ENCODE measurements at places on chromosomes 3 and 15.

- DNase-seq, result peak; percentile 73
These were observed 505 bp upstream of the WNT5A start for GRCh38 chr3:55487381-55488241.

- peak; percentile 9 for DNase-seq
These were observed 402.1 kb downstream of the CADM2 start for GRCh38 chr3:85360742-85361387.

DNA sequence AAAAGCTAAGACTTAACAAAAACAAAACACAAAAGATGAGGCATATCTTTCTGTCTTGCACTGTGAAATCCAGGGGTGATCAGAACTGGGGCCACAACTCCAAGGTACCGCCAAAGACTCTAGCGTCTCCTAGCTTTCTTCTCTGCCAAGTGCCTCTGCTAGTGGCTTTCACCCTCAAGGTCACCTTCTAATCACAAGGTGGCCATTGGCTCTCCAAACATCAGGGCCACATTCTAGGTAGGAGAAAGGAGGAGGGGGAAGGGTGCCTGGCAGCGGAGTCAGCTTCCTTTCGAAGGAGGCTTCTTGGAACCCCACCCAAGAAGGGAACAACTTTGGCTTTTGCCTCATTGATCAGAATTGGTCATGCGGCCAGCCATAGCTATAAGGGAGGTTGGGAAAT is 168.8 kb upstream of the SMAD3 start:
- no peak for DNase-seq

- no peak for DNase-seq
These were observed 260.2 kb upstream of the PEX5L start for GRCh38 chr3:180296971-180297370.

DNA sequence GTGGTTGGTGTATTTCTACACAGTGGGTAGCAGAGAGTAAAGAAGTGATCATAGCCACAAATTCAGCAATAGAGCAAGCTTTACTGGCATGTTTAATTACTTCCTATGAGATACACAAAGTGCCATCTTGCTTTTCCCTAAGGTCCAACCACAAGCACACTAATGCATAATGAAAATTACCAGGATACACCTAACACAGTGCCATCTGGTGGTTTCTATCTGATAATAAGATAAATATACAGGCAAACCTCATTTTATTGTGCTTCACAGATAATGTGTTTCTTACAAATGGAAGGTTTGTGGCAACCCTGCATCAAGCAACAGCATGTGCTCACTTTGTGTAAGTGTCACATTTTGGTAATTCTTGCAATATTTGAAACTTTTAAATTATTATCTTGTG is 223.0 kb downstream of the NSUN3 start:
- no peak for DNase-seq

DNA sequence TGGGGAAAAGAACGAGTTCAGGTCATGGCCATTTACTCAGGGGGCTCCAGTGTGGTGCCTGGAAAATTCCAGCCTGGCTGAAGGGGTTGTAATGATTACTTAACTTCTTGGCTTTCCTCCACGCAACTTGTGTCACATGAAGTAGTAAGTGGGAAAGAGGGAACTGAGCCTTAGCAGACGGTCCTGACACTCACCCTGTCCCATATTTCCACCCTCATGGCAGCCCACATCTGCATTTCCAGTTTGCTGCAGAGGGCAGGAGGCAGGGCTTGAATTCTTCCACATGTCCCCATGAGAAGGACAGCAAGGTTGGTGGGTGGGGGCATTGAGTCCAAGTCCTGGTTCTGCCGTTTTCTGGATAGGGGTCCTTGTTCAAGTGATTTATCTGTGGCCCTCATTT is 7.8 kb upstream of the CAMP start:
- DNase-seq, result peak; percentile 20

- peak; percentile 87 for DNase-seq
These were observed 3.4 kb downstream of the ANKRD28 start for GRCh38 chr3:15794303-15794771.

DNA sequence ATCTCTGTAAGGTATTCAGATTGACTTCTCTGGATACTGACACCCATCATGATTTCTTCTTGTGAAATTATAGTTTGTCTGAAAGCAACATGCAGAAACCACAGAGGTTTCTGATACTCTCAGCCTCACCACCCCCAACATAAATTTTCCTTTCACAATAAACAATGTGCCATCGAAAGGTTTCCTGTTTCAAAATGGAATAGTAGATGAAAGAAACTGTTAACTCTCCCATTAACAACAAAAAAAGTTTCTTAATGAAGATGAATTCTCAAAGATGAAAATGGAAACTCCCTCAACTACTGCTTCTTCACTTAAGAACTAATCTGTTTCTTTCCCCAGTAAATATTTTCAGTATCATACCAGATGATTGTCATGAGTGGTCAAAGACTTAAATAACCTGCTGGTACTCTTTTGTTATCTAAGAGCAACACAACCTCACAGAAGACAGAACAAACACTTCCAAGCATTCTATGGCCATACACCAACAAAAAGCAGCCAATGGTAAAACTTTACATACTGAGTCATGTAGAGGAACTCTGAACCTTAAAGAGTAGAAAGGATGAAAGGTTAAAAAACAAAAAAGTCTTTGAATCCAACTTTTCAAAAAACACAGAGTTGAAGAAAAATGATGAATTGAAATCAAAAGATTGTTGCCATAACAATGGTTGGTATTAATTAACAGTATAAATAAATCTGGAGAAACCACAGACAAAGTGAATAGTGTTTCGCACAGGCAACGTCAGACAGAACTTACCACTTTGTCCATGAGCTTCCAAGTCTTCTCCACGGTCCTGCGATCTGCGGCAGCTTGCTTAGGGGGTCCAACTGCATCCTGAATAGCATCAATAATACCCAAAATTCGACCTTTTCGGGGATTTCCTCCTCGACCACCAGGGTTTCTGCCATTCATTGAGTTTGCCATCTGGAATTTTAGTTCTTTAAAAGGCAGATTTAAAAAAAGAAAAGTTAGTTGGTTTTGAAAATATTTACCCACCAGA is 1.9 kb downstream of the CBLB start:
- peak; percentile 40 for DNase-seq
